Renal cortical epithelial cell (primary cell): ENCODE measurements at places on chromosomes 12 and 14. TPM values are rescaled to one million over a fixed set of nuclear protein-coding genes. Genes with fewer than 3 reads are reported as not detected.

DNA sequence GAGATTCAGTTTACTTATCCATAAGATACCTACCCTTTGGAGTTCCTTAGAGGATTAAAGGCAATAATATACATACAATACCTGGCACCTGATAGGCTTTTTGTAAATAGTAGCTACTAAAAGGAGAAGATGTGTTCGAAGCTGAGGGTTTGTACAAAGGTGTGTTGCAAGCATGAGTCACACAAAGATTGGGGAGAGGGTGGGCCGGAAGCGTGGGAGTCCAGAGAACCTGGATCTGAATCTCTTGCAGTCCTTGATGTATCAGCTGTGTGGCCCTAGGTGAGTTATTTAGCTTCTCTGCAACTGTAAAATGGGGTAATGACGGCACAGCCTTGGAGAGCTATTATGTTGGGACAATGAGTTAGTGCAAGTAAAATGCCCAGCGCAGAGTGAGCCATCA, 61.6 kb upstream of the PSMC1 start:
- DNase-seq, result no peak

CPM gene
- 90.3 and 219 TPM in 2 replicates for total RNA-seq

NID2 gene
- 20.3 and 106 TPM in 2 replicates for total RNA-seq

TBC1D30 gene
- 1.1 and 4.0 TPM in 2 replicates for total RNA-seq

CDCA4 gene
- 8.8 and 43.6 TPM in 2 replicates for total RNA-seq
